Testis (tissue), 5 donors: ENCODE measurements at places on chromosomes 5 and 9. TPM values are rescaled to one million over a fixed set of nuclear protein-coding genes. Genes with fewer than 3 reads are reported as not detected.

GRCh38 chr5:110179321-110179720 is 489.6 kb downstream of the MAN2A1 start:
- DNase-seq: no peak

- DNase-seq: no peak
These were observed 9.0 kb upstream of the LIX1 start for GRCh38 chr5:97151370-97151769.

The AFAP1L1 gene
- polyA plus RNA-seq: 11.9 TPM

GRCh38 chr9:83991355-83991754 is 10.8 kb downstream of the RMI1 start:
- DNase-seq: no peak

DNA sequence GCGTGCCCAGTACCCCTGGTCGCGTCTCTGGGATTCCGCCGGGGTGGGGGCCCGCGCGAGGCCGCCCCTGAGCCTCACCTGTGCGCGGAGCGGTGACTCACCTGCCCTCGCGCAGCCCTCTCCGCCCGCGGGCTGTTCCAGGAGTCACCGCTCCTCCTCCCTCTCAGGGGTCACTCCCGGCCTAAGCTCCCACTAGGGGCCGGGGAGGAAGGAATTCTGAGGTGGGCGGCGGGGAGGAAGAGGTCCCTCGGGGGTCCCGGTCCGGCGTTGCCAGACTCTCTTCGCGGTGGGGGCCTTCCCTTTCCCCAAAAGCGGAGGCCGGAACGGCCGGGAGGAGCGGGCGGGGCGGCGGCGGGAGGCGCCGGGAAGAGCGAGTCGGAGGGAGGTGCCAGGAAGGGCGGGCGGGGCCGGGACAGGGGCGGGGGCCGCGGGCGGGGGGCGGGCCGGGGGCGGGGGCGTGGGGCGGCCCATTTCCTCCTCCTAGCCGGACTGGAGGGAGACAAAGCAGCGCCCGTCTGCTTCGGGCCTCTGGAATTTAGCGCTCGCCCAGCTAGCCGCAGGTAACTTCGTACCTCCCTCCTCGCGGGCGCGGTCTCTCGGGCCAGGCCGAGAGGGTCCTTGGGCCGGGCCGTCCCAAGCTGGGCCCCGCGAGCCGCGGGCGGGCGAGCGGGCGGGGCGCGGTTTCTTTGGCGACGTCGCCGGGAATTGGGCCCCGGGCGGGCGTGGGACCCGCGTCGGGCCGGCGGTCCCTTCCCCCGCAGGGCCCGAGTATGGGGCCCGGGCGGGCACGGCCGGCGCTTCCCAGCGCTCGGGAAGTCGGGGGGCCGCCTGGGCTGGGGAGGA is at the start of gene CTNNA1:
Gene CTNNA1 (plus strand): TSS at position 475 of the 843 bp plus-strand sequence. CDS start 28,500 bp downstream, outside the sequence.
- DNase-seq: peak; percentile 84

The EGFLAM gene
- 38.8 TPM for polyA plus RNA-seq

DNA sequence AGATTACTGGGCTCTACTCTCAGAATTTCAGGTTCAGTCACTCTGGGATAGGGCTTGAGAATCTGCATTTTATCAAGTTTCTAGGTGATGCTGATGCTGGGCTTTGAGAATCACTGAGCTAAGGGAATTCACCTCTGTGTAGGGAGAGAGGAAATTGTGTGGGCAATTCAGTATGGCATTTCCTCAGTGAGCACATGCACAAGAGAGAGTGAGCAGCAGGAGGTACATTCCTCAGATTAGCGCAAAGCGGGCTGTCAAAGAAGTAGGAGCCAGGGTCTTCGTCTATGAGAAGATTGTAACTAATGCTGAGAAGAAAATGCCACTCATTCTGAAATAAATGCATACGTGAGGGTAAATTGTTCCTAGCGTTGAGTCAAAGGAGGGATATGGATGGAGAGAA is 175.9 kb downstream of the KIF4B start:
- DNase-seq: no peak

DNA sequence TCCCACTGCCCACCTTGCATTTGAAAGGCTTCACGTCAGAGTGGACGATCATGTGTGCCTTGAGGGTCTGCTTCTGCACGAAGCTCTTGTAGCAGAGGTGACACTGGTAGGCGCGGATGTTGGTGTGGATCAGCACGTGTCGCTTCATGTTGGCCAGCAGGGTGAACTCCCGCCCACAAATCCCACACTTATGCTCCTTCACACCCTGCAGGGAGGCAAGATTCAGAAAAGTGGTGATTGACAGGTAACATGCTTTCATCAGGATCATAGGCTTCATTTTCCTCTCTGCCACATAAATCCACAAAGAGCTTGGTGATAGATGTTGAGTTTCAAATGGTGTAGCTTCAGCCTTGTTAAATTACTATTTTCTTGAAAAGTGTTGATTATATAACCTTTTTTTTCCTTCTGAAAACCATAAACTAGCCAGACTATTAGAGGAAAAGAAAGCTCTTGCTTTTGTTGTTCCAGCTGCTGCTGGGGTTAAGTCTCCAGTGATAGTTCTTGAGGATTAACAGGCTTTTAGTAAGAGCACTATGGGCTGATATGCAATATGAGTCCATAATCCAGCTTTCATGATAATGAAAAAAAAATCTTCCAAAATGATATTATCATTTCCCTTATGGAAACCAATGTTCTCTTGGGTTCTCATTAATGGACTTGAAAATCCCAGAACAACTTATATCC is 50.7 kb downstream of the ZNF366 start:
- DNase-seq: no peak

DNA sequence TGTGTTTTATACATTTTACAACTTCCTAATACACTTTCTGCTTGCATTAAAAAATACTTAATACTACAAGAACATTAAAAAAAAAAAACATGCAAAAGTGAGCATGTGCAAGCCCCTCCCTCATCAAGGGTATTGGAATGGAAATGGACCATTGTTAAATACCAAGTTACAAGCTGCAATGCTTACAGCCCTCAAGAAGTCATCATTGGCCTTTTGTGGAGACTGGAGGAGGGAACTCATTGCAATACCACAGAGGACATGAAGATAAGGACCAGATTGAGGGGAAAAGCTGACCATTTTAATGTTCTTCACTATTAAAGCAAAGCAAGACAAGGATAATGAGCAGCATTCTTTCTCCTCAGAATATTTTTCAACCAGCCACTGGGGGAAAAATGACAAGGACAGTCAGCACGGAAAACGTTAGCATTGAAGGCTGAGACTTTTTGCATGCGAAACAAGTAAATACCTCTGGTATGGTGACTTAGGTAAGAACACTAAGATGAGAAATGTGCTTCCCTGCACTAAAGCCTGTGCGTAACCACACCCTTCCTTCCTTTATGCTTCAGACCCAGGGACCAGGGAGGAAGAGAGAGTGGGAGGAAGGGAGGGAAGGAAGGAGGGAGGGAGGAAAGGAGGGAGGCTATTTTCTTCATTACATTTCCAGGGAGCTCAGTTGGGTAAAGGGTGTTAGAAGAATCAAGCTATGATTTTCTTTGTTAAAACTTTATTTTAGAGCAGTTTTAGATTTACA is 141.1 kb upstream of the RAPGEF1 start:
- no peak for DNase-seq

The SPOCK1 gene
- 101 TPM for polyA plus RNA-seq

DNA sequence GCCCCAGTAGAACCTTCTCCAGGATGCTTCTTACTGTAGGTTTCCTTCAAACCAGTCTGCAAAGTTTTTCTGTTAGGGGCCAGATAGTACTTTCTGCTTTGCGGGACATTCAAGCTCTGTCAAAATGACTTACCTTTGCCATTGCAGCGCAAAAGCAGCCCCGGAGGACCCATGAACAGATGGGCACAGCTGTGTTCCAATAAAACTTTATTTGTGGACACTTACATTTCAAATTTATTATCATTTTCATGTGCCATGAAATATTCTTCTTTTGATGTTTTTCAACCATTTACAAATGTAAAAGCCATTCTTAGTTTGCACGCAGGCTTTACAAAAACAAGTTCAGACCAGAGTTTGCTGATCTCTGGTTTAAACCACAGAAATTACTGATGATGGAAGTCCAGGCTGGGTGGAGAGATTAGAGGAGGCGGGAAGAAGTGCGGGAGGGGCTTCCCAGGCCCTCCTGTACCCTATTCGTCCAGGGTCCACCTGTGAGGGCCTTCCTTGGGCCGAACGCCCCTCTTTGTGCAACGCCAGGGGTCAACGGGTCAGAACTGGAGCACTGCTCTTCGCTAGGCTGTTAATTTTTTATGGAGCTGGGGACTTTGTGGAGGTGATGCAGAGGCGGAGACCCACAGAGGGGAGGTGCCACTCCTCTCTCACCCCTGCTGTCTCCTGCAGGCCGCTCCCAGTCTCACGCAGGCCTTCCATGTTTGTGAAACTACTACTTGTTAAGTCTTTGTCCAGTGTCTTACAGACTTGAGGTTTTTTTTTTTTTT is 7.6 kb upstream of the ASS1 start:
- DNase-seq: no peak

DNA sequence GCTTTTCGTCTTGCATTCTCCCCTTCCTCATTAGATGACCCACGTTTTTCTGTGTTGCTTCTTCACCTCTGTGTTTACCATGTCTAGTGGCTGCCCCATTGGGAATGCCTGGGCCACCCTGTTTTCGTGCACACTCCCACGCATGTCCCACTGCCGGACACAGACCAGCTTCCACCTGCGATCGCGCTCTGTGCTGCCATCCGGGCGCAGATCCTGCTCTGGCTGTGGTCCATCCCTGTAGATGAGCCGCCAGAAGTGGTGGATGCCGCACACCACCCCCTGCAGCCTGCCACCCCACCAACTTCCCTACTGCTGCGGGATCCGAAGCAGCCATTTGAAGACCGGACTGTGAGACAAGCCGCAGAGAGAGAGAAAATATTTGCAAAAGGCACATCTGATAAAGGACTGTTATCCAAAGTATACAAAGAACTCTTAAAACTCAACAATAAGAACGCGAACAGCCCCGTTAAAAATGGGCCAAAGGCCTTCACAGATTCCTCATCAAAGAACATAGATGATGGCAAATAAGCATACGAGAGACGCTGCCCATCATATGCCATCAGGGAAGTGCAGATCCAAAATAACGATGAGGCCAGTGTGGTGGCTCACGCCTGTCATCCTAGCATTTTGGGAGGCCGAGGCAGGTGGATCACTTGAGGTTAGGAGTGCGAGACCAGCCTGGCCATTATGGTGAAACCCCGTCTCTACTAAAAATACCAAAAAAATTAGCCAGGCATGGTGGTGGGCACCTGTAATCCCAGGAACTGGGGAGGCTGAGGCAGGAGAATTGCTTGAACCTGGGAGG is 163.7 kb downstream of the COL23A1 start:
- DNase-seq: peak; percentile 5

The NUDT2 gene
- 21.1 TPM for polyA plus RNA-seq

The TEK gene
- polyA plus RNA-seq: 3.7 TPM

DNA sequence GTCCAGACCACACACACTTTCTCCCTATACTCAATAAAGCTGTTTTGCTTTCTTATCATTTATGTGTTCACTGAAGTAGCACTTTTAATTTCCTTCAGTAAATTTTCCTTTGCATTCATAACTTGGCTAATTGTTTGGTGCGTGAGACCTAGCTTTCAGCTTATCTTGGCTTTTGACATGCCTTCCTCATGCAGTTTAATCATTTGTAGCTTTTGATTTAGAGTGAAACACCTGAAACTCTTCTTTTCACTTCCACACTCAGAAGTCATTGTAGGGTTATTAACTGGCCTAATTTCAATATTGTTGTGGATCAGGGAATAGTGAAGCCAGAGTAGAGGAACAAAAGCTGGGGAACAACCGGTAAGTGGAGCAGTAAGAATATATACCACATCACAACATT is 114.7 kb downstream of the ST8SIA4 start:
- DNase-seq: no peak

The GPX8 gene
- 13.9 TPM for polyA plus RNA-seq

- DNase-seq: peak; percentile 93
These were observed 13.8 kb upstream of the ERGIC1 start for GRCh38 chr5:172820046-172820767.

The OBP2B gene
- polyA plus RNA-seq: 35.1 TPM

DNA sequence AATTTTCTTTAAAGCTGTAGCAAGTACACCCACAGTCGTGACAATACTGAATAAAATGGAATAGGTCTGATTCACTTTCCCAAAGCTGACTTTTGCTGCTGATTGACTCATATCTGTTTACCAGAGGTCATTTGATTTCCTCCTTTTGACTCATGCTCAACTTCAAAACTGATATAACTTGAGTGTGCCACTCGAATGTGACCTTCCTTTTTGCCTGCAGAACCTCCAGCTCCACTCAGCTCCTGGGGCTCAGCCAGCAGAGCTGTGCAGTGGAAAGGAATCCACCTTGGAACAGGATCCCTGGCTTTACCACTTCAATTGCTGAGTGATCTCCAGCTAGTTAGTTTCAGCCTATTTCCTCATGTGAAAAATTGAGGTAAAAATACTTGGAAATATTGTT is 84.1 kb downstream of the FEM1C start:
- no peak for DNase-seq

The ZNF658 gene
- polyA plus RNA-seq: 5.1 TPM

The PAEP gene
- polyA plus RNA-seq: 2.5 TPM

The CCNB1 gene
- polyA plus RNA-seq: 75.9 TPM
